ENCODE measurements at places on chromosomes 3 and 15.

- peak; percentile 46 for DNase-seq
Observed at GRCh38 chr3:89314454-89315098, 207.2 kb downstream of the EPHA3 start.

- DNase-seq = no peak
Observed at GRCh38 chr15:50390554-50391264, 33.5 kb upstream of the USP8 start.

GRCh38 chr3:16148783-16149182 lies 25.7 kb upstream of the GALNT15 start:
- DNase-seq = peak; percentile 99

DNA sequence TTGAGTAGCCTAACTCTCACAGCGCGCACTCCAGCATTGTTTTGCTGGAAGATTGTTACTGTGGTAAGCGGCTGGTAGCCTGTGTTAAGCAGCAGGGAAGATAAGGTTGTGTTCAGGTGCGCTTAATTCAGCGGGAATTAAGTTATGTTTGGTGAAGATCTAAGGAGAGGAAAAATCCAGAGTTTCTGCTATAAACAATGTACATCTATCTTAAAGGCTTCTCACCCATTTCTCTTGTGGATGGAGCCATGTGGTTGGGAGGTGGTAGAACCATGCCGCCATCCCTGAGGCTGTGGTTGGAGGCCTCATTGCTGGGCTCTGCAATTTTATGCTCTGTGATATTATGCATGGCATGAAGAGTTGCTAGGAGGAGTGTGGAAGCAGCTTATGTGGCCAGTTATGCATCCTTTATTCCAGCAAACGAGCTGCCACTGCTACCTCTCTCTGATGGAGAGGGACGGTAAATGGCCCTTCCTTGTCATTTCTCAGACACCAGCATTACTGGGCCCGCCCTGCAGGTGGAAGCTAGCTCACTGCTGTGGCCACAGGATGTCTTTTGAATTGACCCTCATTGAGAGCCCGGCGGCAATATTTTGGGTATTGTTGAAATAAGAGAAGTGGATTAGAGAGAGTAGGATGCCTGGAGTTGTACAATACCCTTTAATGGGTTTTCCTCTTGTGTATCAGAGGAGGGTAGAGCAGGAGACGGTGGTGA lies 1.3 kb downstream of the MINAR1 start:
- DNase-seq = no peak

- DNase-seq = peak; percentile 89
Observed at GRCh38 chr15:52100807-52101442, 11.7 kb downstream of the BCL2L10 start.

- DNase-seq = peak; percentile 51
Observed at GRCh38 chr3:50550079-50550736, 17.3 kb downstream of the C3orf18 start.

- DNase-seq = no peak
Observed at GRCh38 chr3:62768896-62769295, 106.3 kb downstream of the CADPS start.

- peak; percentile 95 for DNase-seq
Observed at GRCh38 chr3:64595253-64595694, 92.5 kb downstream of the ADAMTS9 start.

Data from fibroblast of pulmonary artery (primary cell).